ENCODE measurements at places on chromosomes 4 and X. TPM values are rescaled to one million over a fixed set of nuclear protein-coding genes. Genes with fewer than 3 reads are reported as not detected.

The MAGEC1 gene
- total RNA-seq: under 0.01 TPM

The EGF gene
- total RNA-seq: 0.43 TPM

The FAM47E gene
- 1.4 TPM for total RNA-seq

The TMEM271 gene
- not detected for total RNA-seq

The GRID2 gene
- total RNA-seq: not detected

The STBD1 gene
- 7.0 TPM for total RNA-seq

The UCP1 gene
- not detected for total RNA-seq

The XG gene
- 7.9 TPM for total RNA-seq

The RIBC1 gene
- total RNA-seq: 0.74 TPM

The ITM2A gene
- total RNA-seq: 0.14 TPM

The MAGEA9B gene
- not detected for total RNA-seq

Data from smooth muscle cell of bladder (primary cell).